ENCODE measurements at places on chromosomes 16 and 17. TPM values are rescaled to one million over a fixed set of nuclear protein-coding genes. Genes with fewer than 3 reads are reported as not detected.

- DNase-seq = peak; percentile 29
Measured at GRCh38 chr17:37450112-37450511, 39.6 kb upstream of the DUSP14 start.

DNA sequence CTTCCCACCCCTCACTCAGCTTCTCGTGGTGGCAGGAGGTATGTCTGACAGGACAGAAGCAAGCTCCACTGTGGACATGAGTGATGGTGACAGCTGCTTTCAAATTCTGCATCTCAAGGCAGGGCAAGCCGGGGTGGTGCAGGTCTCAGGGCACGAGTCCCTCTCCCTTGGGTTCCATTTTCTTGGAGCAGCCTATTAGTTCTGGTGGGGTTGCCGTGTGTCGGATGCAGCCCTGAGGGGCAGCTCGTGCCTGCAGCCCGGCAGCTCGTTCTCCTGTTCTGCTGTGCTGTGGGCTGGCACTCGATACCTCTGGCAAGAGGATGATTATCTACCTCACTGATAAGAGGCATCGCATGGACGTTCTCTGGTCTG lies 16.5 kb upstream of the CLEC18C start:
- no peak for DNase-seq

The COPRS gene
- 45.8 TPM for total RNA-seq

GRCh38 chr17:57114085-57114673 lies 29.1 kb downstream of the AKAP1 start:
- DNase-seq = peak; percentile 57

The FZD2 gene
- total RNA-seq = 0.22 TPM

GRCh38 chr16:17313793-17314547 lies 156.8 kb downstream of the XYLT1 start:
- DNase-seq = no peak

- DNase-seq = peak; percentile 9
Measured at GRCh38 chr16:48365025-48365600, 20.1 kb downstream of the SIAH1 start.

GRCh38 chr16:54493594-54493993 lies 207.0 kb upstream of the IRX3 start:
- DNase-seq = no peak

The KRTAP4-5 gene
- not detected for total RNA-seq

- DNase-seq = peak; percentile 28
Measured at GRCh38 chr17:44200478-44201155, 933 bp upstream of the ATXN7L3 start.

The PERCC1 gene
- not detected for total RNA-seq

The ZNF469 gene
- total RNA-seq = 0.44 TPM

The PPM1E gene
- not detected for total RNA-seq

- no peak for DNase-seq
Measured at GRCh38 chr17:54971901-54972300, 3.3 kb downstream of the STXBP4 start.

The HS3ST3B1 gene
- total RNA-seq = 0.22 TPM

DNA sequence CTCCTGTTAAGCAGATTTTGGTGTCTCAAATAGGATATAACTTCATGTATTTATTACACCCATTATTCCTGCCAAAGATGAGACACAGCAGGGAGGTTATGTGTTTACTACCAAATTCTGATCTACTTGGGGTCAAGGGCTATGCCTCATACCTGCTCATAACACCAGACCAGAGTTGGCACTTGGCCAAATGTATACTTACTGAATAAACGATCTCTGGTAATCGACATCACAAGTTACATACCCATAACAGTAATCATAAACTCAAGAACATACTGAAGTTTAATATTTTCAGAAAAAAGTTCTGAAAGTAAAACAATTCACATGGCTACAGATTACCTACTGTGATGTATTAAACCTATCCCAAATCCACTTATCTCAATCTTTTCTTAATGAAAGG lies 2.9 kb downstream of the TMEM170A start:
- DNase-seq = no peak

DNA sequence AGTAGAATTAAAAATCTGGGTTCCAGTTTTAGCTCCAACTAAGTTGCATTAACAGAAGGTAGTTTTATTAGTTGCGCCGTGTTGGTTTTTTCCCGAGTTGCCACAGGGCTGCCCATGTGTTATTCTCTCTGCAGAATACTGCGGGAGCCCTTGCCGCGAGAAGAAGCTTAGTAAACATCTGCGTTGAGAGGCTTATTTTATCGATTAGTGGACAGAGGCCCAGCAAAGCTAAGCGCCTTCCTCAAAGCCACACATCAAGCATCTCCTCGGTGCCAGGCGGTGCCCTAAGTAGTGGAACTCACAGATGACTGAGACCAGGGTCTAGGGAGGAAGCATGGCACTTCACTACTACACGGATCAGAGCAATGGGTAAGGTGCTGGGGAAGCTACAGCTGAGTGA lies 212.3 kb upstream of the IRX5 start:
- no peak for DNase-seq

DNA sequence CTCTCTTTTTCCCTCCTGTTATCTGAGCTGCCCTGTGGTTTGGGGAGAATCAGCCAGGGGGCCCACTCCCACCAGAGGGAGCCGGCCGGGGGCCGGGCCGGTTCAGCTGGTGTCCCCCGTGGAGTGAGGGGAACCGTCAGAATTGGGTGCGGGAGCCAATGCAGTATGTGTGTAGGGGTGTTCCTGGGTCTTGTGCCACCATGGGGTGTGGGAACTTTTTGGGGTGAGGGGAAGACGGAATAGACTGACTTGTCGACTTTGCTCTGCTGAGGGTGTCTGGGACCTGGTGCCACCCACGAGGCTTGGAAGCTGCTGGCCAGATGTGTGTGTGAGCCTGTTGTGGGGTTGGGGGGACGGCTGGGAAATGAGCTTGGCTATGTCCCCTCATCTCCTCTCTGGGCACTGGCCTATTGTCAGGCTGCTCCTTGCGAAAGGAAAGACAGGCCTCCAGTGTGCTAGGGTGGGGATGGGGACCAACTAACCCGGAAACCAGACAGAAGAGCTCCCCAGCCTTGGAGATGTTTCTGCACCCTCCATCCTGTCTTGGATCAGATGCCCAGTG lies 9.9 kb downstream of the RARA start:
- no peak for DNase-seq

DNA sequence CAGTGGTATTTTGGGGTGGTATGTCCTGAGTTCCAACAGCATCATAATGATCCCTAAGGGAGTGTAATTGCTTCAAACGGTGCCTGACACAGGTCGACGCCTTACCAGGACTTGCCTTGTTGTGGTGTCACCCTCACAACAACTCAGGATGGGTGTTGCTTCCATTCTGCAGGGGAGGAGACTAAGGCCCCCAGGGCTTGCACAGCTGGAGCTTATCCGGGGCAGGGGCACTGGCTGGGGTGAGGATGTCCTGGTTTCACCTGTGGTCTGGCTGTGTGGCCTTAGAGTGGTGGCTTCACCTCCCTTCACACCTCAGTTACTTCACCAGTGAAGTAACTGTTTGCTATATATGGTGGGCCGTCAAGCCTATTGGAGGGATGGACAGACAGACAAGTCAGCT lies 23.3 kb downstream of the LLGL2 start:
- no peak for DNase-seq

DNA sequence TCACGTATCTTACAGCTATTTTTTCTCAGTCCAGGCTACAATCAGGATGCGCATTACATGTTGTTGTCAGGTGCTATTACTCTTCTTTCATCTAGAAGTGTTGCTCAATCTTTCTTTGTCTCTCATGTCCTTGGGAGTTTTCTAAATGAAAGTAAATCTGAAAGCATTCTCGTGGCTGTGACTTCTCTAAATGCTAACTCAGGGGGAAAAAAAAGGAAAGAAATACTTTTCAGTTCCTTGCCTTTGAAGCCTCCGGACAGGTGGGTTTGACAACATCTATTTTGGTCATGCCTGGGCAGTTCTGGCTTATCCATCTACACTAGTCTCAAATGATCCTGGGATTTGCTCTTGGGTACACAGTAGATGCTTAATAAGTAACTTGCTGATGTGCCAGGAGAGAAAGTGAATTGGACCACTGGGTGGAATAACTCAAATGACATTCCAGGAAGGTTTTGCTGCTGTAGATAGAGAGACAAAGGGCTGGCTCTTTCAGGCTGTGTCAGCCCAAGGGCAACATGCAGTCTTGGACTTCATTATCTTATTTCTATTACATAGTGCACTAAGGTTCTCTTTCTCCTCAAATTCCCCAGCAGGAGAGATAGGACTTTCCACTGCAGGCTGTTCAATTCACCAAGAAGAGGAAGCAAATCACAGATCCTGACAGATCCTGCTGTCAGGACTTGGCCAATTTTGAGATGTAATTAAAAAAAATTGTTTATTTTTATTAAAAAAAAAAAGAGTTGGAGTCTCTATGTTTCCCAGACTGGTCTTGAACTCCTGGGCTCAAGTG lies 63.6 kb upstream of the NFAT5 start:
- DNase-seq = no peak

The SMIM36 gene
- not detected for total RNA-seq

The SULT1A2 gene
- not detected for total RNA-seq

GRCh38 chr16:21652453-21652852 lies at the start of gene IGSF6:
IGSF6 (minus strand) TSS chr16:21652608; CDS start chr16:21652598, 10 bp downstream.
- DNase-seq = no peak

DNA sequence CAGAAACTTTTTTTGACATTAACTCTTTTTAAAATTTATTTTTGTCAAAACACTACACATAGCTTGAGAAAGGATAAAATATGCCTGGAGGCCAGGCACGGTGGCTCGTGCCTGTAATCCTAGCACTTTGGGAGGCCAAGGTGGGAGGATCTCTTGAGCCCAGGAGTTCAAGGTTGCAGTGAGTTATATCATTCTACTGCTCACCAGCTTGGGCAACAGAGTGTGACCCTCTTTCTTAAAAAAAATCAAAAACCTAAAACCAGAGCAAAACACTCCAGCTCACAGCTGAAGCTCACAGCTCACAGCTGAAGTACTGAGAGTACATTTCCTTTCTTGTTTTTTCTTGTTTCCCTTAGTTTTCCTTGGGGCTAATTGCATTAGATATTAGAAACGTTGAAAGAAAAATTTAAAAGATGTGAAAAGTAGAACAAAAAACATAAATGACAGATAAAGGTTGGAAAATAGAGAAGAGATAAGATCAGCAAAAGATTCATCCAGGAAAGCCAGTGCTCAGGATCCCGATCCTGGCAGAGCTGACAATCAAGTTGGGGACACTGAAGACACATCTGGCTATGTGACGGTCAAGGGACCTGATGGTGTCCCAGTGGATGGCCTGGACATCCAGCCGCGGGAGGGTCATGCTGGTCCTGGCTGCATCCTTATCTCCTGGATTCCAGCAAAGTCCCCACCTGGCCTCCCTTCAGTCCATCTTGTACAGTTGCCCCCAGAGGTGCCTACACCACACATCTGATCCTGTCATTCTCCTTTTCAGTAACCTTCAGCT lies 9.8 kb downstream of the CHST6 start:
- DNase-seq = no peak

DNA sequence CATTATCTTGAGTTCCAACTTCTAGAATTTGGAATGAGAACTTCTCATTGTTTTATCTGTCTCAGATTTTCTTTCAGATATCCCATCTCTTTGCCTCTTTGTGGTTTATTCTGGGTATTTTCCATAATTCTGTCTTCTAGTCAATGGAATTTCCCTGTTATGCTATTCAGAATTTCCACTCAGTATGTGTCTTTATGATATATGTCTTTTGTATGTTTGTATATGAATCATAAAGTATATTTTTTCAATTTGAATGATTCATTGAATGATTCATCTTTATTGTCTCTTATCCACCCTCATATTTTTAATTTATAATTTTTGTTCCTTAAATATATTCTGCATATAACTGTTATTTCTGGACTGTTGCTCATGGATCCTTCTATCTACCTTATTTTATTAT lies 729.7 kb upstream of the GOT2 start:
- no peak for DNase-seq

The ZFP3 gene
- 1.8 TPM for total RNA-seq

GRCh38 chr17:77598241-77598620 lies 360.3 kb upstream of the TNRC6C start:
- no peak for DNase-seq

The COG7 gene
- 8.7 TPM for total RNA-seq

DNA sequence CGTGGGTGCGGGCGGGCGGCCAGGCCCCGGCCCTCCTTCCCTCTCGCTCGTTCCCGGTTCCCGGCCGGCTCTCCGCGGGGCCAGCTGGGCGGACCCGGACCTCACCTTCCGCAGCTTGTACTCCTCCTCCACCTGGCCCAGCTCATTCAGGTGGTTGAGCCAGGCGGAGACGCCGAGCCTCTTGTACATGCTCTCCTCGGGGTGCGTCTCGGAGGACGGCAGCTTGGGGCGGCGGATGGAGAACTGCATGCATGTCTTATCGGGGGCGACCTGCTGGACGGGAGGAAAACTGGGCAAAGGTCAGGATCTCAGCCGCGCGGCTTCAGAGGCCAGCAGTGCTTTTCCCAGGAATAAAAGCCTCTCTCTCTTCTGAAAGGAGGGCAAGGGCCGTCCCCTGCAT lies 85.4 kb downstream of the TBC1D16 start:
- DNase-seq = no peak

The FADS6 gene
- not detected for total RNA-seq

The ALDH3A1 gene
- under 0.01 TPM for total RNA-seq

- DNase-seq = peak; percentile 53
Measured at GRCh38 chr17:76909971-76910760, 42.0 kb downstream of the MGAT5B start.

GRCh38 chr16:46991729-46992704 lies 18.5 kb upstream of the DNAJA2 start:
- DNase-seq = no peak

GRCh38 chr17:74856112-74856511 lies 3.6 kb downstream of the GRIN2C start:
- no peak for DNase-seq

The TMEM132E gene
- not detected for total RNA-seq

The ADAD2 gene
- not detected for total RNA-seq

- DNase-seq = peak; percentile 18
Measured at GRCh38 chr17:44820631-44821212, 9.4 kb downstream of the GJC1 start.

The ZNF287 gene
- total RNA-seq = 2.0 TPM

DNA sequence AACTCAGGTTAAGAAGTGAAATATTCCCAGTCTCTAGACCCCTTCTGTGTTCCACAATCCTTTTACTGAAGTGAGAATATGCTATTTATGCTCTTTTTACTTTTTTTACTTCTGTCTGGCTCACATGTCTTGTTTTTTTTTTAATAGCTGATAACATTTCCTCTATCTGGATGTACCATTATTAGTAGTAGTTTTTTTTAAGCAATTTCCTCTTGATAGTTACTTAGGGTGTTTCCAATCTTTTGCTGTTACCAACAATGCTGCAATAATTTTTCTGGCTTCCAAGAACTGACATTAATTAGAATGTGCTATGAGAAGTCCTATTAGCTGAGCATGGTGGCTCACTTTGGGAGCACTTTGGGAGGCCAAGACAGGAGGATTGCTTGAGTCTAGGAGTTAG lies 32.0 kb downstream of the KSR1 start:
- DNase-seq = no peak

Measured in lung microvascular endothelial cell (primary cell).